Hepatic stellate cell (primary cell): ENCODE measurements at places on chromosomes 7 and 10.

DNA sequence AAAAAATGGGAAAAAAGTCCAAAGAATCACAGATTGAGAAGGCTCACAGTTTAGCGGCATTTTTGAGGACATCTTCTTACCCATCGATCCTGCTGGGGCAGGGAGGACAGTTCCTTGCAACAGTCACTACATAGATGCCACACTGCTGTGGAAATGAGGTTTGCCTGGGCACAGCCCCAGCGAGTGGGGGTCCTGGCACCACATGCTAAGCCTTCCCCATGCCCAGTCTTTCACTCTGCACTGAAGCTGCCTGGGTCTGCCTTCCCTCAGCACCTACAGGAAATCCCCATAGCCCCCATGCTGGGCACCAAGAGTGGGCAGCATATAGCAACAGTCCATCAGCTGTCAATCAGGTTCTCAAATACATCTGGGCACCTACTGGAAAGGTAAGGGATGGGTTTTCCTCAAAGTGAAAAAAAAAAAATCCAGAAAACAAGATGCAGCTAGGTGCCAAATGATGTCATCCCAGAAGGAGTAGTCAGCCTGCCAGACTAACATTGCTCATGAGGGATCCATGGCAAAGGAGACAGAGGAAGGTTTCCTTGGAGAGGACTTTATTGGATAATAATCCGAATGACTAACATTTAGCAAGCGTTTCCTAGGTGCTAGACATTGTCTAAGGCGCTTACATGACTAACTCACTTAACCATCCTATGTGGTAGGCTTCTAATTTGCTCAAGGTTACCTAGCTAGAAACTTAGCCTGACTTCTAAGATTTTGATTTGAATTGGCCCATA lies 125.7 kb upstream of the CXCL12 start:
- DNase-seq: no peak

- no peak for DNase-seq
Measured at GRCh38 chr7:157885140-157885539, 548.3 kb downstream of the DNAJB6 start.

DNA sequence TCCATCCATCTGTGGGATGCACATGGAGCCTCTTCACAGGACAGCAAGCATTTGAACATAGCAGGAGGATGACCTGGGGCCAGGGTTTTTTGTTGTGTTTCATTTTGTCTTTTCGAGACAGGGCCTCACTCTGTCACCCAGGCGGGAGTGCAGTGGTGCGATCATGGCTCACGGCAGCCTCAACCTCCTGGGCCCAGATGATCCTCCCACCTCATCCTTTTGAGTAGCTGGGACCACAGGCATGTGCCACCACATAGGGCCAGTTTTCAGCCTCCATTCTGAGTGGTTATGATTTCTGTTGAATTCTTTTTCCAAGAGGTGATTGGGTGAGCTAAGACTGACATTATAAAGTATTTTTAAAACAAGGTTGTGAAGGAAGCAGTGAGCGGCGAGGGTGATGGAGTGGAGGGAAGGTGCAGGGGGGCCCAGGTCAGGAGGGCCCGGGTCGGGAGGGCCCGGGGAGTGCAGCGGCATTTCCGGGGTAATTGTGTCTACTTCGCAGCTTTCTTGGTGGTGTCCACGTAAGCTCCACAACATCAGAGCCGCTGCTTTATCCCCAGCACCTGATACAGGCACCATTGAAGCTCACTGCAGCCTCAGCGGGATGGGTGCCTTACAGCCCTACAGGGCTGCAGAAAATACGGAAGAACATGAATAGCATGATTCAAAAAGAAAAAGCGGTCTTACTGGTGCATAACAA lies 12.0 kb upstream of the LARP4B start:
- DNase-seq: no peak

DNA sequence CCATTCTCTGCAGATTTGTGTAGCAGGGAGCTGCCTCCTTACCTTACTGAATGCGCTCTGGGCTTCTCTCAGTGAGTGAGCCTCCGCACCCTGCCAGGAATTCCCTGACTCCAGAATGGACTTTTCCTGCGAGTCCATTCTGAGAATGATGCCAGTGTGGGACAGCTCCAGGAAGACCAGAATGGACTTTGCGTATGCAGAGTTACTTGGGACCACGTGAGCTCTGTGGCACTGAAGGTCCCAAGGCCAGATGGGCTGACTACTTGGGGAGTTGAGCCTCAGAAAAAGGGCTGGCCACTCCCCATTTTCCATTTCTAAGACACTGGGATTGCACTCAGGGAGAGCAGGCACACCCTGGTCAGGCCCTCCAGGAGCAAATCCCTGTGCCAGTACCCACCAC lies 324.7 kb upstream of the ZMIZ1 start:
- no peak for DNase-seq

- DNase-seq: no peak
Measured at GRCh38 chr7:136940917-136941316, 72.5 kb downstream of the CHRM2 start.

DNA sequence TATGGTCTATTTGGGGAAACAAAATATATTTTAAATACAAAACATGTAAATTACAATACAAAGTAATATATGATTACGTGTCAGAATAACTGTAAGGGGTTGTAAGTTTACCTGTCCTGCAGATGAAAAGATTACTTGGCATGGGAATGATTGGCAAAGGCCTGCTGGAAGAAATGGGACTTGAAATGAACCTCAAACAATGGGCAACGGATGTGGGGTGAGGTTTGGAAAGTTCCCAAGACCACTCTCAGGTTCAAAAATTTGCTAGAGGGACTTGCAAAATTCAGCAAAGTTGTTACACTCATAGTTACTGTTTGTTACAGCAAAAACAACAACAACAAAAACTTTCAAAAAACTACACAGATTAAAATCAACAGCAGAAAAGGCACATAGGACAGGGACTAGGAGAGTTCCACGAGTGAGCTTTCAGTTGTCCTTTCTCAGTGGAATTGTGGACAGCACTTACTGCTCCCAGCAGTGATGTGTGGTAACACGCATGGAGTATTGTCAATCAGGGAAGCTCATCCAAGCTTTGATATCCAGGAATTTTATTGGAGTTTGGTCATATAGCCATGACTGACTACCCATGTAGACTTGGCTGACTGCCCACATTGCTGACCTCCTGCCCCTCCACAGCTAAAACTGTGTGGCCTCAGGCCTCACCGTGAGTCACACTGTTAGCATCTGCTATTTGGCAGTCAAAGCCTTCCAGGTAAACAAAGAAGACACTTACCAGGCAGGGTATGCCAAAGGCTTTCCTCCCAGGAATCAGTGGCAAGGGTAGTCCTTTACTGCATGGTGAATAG lies 43.8 kb downstream of the EXOC6 start:
- DNase-seq: peak; percentile 14

DNA sequence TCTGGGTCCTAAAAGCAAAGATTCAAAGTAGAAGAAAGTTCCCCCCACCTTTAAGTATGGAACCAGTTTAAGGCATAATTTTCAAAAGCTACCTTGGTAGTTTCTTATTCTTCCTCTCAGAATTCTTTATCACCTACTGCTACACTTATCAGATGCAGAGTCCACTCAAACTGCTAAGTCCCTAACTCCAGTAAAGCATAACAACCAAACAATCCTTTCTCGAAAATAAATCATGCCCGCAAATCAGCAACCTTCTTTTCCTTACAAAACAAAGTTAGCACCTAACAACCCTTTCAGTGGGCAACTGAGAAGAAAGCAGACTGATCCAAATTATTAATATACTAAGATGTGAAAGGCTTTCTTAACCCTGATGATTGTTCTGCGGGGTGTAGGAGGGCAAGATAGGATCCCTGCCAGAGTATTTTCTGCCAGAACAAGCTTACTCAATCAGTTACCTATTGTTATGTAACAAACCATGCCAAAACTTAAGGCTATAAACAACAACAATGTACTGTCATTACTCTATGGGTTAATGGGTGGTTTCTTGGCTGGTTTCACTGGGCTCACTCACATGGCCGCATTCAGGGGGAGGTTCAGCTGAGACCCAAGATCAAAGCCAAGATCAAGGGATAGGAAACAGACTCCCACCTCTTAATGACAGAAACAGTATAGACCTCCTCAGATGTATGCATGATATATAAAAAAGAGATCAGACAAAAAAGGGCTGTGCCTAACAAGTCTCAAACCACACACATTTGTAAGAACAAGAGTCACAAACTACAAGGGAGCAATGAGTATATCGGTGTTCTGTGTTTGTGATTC lies 42.0 kb downstream of the CCDC6 start:
- no peak for DNase-seq

- peak; percentile 21 for DNase-seq
Measured at GRCh38 chr10:122567056-122567660, 6.6 kb downstream of the DMBT1 start.

DNA sequence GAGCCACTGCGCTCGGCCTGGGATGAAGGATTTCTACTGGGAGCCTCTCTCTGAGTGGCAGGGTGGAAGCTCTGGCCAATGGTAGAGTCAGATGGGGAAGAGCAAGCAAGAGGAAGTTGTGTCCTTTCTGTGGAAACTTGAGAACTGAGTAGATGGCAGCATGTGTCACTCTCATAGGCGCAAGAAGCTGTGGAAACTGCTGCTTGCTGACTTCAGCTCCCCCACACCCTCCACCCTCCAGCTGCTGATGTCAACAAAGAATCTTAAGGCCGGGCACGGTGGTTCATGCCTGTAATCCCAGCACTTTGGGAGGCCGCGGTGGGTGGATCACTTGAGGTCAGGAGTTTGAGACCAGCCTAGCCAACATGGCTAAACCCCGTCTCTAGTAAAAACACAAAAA lies 39.8 kb upstream of the SRGN start:
- no peak for DNase-seq

DNA sequence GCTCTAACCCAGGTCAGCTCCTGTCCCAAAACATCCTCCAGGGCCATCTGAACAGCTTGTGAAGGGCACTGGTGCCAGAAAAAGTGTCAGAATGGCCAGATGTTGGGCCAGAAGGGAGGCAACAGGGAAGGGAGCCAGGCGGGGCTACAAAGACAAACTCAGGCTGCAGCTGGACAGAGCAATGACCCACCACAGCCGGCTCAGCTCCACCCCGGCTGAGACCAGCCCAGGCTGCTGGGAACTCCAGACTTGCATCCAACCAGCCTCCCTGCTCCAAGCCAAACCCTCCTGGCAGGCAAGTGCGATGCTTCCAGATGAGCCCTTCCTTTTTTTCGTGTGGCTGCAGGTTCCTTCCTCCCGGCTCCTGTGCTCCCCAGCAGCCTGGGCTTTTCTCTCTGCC lies 466.9 kb downstream of the PTPRN2 start:
- no peak for DNase-seq

GRCh38 chr7:29319719-29320521 lies 125.3 kb downstream of the CHN2 start:
- no peak for DNase-seq

GRCh38 chr10:129365767-129366402 lies 101.2 kb upstream of the MGMT start:
- DNase-seq: no peak

DNA sequence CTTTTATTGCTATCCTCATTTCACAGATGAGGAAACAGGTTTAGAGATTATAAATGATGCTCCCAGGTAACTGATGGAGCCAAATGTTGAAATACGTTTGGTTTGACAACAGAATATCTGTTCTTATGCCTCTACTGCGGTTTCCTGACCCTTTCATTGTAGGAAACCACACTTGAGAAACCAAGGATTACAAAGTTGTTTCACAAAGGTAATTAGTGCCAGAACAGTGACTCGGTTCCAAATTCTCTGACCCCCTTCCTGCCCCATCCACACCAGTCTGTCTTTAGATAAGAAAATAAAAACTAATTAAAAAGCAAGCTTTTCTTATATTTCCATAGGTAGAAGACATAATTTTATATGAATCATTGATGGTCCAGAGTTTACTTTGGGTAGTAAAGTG lies 393.7 kb upstream of the MBL2 start:
- DNase-seq: no peak

- DNase-seq: no peak
Measured at GRCh38 chr7:16615228-16615627, 30.3 kb downstream of the ANKMY2 start.

DNA sequence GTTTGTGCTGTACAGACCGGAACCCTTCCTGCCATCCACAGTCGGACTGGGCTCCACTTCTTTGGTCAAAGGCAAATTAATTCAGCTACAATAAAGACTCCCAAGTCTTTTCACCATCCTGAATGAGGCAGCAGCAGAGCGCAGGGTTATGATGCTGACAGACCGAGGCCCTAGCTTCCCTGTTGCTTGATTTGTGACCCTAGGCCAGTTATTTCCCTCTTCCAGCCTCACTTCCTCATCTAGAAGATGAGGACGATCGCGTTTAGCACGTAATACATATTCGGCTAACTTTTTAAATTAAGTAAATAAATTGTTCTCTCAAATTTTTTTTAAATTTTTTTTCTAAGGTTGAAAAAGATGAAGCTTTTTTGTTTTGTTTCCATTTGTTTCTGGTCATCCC lies 18.1 kb downstream of the ADRB1 start:
- DNase-seq: no peak

- no peak for DNase-seq
Measured at GRCh38 chr7:43193893-43194292, 81.4 kb downstream of the HECW1 start.

GRCh38 chr10:74174521-74174920 lies 23.5 kb downstream of the ADK start:
- no peak for DNase-seq

- DNase-seq: peak; percentile 21
Measured at GRCh38 chr10:2980791-2981360, 86.5 kb upstream of the PFKP start.

DNA sequence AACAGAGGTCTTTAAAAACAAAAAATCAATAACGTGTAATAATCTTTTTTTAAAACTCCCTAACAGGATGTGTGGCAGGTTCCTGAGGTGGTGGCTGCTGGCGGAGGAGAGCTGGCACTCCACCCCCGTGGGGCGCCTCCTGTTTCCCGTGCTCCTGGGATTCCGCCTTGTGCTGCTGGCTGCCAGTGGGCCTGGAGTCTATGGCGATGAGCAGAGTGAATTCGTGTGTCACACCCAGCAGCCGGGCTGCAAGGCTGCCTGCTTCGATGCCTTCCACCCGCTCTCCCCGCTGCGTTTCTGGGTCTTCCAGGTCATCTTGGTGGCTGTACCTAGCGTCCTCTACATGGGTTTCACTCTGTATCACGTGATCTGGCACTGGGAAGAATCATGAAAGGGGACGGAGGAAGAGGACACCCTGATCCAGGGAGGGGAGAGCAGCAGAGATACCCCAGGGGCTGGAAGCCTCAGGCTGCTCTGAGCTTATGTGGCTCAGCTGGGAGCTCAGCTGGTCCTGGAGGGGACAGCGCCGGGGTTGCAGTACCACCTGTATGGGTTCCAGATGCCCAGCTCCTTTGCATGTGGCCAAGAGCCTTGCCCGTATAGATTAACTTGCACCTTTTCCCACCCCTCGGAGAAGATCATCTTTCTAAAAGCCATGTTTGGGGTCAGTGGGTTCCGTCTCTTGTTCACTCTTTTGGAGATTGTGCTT lies 16.7 kb upstream of the AZGP1 start:
- DNase-seq: no peak

- no peak for DNase-seq
Measured at GRCh38 chr7:28981161-28981465, 23.0 kb upstream of the TRIL start.

DNA sequence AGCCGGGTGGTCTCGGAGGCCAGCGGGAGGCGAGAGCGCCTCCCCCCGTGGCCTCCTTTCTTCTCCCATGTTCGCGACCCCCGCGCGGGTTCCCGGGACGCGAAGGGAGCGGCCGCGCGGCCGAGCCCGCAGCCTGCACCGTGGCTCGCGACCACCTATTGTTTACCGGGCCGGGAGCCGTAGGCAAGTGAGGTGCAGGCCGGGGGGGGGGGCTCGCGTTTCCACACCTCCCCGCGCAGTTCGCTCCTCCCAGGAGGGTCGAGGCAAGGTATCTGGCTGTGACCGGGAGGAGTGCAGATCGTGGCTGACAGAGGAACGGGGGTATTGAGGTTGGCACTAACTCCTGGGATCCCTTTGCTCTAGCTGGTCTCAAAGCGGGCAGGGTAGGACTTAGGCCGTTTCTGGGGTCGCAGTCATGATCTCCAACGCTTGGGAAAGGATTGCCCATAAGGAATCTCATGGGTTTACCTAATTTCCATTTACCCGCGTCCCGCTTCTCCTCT lies 734 bp downstream of the PTPN12 start:
- DNase-seq: peak; percentile 37
